Pons (tissue), 1 donor: ENCODE measurements at places on chromosomes 16 and 17.

- no peak for DNase-seq
These were observed 20.9 kb upstream of the RASD1 start for GRCh38 chr17:17516941-17517720.

DNA sequence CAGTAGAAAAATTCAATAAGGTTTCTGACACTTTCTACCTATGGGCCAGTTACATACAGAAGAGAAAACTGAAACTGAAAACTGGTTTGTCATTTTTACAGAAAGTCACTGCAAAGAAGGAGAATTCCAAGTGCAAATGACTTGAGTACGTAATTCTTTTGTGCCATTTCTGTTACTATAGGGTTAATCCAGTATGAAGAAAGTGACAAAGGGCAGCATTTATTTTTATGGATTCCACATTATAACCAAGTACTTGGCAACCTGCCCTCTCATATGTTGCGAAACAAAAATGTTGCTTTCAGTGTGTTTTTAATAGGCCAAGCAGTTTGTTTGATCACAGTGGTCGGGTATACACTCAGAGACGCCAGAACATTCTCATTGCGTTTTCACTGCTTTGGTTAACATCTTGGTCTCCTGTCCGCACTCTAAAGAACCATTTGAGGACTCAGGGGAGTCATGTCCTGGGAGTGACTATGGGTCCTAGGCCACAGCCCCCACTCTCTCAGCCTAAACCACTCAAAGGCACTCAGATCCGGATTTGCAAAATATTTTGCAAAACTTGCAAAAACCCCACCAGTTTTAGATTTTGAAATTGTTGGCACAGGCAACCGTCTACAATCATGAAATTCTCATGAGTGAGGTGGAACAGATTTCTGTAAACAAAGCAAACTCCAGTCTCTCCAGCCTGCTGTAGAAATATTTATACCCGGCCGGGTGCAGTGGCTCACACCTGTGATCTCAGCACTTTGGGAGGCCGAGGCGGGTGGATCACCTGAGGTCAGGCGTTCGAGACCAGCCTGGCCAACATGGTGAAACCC, 15.4 kb upstream of the HELZ start:
- no peak for DNase-seq

- DNase-seq = no peak
These were observed 16.6 kb downstream of the RTN4RL1 start for GRCh38 chr17:2008332-2009126.

- DNase-seq = no peak
These were observed 74.0 kb upstream of the HLF start for GRCh38 chr17:55190748-55191147.

GRCh38 chr17:62950067-62950466, 16.0 kb upstream of the TANC2 start:
- peak; percentile 11 for DNase-seq

DNA sequence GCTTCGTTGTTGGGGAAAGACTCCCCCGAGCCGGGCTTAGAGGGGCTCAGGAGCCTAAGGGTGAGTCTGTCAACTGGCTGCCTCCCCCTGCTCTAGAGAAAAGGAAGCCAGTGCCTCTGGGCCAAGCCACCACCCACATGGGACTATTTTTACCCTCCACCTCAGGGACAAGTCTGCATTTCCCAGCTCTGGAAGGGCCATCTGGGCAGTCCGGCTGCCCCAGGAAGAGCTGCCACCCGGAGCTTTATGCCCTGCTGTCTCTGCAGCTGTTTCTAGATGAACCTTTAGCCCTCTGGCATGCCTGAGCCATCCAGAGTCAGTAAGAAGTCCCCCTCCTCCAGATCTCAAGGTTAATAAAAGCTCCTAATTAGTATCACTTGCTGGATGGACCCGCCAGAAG, 5.3 kb upstream of the RPRML start:
- DNase-seq = no peak

GRCh38 chr16:1487395-1488053, 1.2 kb downstream of the PTX4 start:
- DNase-seq = no peak

GRCh38 chr17:82960419-82961271, 118.8 kb upstream of the METRNL start:
- DNase-seq = no peak

DNA sequence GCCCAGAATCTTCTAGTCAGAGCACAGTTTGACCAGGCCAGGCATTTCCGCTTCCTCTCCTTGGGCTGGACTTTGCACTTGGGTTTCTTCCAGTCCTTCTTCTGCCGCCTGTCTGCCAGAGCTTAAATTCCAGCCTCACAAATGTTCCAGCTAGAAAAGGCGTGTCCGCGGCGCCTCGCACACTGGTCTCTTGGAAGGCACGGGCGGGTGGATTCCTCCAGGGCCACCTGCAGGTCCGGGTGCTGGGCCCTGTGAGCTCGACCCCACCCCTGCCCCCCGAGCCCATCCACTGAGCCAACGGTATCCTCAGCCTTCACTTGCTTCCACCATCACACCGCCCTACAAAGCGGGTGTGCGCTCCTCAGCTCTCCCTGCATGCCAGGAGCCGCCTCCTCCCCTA, 2026.5 kb downstream of the TP53TG3F start:
- DNase-seq = no peak

- no peak for DNase-seq
These were observed 263.0 kb upstream of the RPL38 start for GRCh38 chr17:73940511-73940910.

GRCh38 chr16:86523166-86523740, 12.9 kb downstream of the FOXF1 start:
- no peak for DNase-seq

GRCh38 chr16:57194512-57194911, 8.4 kb downstream of the RSPRY1 start:
- no peak for DNase-seq

DNA sequence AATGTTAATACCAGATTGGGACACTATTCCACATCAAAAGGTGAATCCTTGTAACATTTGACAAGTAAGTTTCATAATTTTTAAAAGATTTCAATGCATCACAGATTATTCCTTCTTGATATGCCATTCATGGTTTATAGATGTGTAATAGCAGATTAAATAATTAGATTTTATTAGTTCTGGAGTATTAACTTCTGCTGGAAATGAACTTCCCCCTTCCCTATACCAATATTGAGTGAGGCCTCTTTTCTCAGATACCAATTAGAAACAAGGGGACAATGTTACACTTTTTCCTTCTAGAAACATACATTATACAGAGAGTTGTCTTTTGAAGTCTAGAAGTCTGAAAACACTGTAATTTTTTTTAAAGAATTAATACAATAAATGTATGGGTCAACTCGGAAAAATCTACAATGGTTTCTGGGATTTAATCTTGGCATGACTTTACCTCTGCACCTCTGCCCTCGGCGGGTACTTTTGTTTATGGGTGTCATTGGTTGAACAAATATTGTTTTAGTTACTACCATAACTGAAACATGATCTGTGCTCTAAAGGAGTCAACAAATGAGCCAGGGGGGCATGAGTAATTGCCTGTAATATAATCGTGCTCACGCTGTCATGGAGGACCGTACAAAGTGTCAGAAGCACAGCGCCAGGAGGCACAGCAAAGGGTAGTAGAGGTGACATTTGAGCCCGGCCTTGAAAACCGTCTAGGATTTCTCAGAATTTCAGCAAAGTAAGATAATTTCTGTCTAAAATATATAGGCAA, 8.2 kb downstream of the LRRC37B start:
- no peak for DNase-seq

DNA sequence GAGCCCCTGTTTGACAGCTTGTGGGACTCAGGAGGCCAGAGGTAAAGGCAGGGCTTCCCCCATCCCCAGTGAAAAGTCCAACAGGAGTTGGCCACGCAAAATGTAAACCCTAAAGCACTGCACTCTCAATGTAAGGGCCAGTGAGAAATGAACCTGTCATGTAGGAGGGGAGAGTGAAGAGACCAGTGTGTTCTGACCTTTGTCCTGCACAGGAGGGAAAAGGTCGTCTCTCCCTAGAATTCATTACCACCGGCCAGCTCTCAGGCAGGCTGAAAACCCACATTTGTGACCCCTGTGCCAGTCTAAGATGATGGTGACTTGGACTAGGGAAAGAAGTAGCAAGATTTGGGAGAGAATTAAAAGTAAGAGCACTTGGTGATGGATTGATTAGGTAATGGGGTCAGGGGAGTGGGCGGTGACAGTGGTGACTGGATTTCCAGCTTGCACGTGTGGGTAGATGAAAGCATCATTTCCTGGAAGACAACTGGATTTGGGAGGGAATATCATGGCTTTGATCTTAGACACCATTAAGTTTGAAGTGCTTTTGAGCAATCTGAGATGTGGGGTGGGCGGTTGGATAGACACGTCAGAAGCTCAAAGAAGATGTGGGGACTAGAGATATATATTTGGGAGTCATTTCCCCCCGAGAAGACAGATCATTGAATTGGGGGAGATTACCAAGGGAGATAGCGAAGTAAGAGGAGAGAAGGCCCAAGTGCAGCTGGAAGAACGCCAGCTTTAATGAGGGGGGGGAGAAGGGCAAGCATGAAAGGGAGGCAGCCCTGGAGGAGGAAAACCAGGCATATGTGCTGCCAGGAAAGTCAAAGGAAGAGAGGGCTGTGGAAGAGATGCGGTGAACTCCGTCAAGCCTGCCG, 119.5 kb downstream of the NTN1 start:
- DNase-seq = no peak

DNA sequence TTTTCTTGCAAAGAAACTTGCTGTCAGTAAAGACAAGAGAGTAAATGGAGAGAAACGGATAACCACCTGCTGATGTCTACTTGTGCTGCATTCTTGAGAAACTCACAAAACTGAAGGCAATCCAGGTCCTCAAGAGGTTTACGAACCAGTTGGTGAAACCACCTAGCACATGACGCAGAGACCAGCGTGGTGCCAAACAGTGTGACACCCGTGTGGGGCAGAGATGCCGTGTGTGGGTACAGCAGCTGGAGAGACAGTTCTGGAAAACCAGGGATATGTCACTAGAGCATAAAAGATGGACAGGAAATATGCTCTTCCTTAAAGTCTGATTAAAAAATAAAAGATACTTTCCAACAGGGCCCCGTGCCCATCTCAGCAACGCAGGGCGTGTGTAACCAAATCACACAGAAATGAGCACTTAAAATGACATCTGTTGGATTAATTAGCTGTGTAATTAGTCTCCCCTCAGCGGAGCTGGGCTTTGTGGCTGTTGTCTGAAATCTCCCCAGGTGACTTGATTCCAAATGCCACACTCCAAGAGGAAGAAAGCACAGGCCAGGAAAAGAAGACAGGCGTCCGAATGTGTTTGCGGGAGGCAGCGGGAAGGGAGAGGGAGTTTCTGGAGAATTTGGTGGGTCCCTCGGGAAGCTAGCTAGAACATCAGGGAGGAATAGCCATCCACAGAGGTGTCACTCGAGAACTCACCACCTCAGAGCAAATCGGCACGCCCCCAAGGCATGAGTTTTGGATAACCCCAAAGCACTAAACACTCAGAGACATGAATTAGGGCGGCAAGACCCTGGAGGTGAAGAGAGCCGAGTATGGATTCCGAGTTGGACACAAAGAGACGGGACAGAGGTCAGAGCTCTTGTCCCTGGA, 109.8 kb downstream of the ZFHX3 start:
- no peak for DNase-seq

DNA sequence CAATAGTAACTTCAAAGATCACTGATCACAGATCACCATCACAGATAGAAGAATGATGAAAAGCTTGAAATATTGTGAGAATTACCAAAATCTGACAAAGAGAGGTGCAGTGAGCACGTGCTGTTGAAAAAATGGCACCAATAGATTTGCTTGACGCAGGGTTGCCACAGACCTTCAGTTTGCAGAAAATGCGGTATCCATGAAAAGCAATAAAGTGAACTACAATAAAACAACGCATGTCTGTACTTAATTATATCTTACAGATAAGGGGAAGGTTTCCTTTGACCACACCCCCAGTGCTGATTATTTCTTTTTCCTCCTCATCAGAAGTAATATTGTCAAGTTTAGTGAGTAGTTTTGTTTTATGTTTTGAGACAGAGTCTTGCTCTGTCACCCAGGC, 21.1 kb upstream of the PYDC1 start:
- DNase-seq = no peak

DNA sequence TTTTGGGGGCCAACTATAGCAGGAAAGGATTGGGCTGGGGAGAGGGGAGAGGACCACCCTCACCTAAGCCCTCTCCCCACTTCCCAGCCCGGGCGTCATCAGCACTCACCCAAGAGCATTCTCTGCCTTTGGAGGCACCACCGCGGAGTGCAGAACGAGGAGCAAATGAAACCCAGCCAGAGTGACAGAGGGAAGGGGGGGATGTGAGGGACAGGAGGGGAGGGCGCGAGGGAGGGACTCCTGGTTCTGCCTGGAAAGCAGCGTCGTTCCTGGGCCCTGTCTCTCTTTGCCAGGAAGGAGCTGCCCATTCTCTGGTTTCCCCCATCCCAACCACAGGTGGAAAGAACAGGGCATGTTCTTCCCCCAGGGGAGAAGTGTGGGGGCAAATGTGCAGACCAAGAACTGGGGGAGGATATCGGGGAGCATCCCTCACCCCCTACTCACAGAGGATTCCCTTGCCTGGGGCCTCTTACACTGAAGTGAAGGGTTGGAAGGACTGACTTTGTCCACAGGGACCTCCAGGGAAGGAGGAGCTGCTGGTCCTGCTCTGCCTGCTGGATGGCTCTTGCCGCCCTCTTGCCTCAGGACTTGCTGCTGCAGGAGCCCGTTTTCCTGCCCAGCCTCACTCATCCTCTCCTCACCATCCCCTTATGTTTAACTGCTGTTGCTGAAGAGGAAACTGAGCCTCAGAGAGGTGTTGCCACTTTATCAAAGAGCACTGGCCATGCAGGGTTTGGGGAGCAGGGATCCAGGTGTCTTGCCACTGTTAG, 3.5 kb upstream of the C17orf113 start:
- DNase-seq = no peak

DNA sequence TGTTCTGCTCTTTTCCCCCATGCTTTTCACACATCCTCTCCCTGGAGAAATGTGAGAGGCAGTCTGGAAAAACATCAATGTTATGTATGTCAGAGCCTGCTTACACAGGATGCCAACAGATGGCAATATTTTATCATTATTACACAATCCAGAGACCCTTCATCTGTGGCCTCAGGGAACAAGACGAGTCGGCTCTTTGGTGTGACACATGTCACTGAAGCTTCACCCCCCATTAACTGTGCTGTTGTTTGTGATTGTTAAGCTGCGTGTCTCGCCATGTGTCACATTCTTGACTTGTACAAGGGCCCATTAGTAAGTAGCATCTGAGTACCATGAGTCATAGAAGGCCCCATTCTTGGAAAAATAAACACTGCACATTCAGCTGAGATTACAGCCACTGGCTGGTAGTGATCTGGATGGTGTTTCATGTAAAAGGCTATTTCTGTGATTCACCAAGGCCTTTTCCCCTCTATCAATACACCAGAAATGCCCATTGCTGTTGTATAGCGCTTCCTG, 682.1 kb upstream of the SOX9 start:
- DNase-seq = peak; percentile 1
